ENCODE measurements at places on chromosomes 1 and 21. TPM values are rescaled to one million over a fixed set of nuclear protein-coding genes. Genes with fewer than 3 reads are reported as not detected.

The BMP8B gene
- total RNA-seq: 2.2 TPM

DNA sequence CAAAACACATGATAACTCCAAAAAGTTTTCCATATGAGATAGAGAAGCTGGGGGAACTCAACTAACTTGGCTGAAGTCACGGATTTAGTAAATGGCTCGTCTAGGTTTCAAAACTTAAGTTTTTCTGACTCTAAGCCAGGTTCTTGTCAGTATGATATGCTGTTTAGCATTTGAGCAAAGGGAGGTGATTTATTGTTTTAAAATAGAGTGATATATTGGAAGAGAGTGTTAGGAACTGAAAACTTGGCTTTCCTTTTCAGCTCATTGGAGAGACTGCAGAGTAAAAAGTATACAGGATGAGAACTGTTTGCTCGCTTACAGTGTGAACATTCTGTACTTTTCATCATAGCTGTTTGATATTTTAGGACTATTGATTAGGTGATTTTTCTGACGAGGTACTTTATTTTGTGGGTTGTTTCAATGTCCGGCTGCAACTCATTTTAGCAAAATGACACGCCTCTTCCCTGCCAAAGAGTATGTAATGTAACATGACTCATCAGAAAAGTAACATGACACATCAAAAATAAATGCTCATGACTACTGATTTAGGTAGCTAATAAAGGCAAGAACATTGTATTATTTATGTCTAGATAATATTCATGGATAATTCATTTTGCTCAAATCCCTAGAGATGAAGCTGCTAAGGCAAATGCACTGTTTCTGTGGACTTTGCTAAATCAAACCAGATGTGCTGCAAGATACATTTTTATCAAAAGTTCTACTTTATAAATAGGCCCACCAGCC lies 355.1 kb downstream of the GPATCH2 start:
- peak; percentile 82 for ATAC-seq

The TTC34 gene
- total RNA-seq: 0.27 TPM

DNA sequence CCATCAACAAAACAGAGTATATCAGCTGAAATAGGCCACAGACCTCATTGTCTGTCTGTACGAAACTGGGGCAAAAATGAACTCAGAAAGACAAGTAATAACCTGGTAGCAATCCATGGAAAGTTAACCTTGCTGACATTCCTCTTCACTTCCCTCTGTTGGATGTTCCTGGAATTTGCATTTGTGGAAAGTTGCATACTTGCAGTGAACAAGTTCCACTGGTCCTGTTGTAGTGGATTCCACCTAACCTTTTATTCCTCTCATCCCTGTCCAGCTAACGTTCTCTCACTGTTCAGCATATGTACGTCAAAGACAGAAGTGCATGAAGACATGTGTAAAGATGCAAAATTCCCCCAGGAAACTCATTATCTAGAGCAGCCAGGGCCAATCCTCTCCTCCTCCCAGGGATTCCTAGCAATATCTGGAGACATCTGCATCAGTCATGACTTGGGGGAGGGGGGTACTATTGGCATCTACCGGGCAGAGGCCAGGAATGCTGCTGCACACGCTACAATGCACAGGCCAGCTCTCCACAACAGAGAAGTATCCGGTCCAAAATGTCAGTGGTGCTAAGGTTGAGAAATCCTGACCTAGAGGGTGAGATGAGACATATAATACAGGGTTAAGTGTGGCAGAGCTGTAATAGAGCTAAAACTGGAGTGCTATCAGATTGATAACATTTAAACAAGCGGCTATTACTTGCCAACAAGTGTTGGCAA lies 8.2 kb downstream of the LPAR3 start:
- no peak for ATAC-seq

DNA sequence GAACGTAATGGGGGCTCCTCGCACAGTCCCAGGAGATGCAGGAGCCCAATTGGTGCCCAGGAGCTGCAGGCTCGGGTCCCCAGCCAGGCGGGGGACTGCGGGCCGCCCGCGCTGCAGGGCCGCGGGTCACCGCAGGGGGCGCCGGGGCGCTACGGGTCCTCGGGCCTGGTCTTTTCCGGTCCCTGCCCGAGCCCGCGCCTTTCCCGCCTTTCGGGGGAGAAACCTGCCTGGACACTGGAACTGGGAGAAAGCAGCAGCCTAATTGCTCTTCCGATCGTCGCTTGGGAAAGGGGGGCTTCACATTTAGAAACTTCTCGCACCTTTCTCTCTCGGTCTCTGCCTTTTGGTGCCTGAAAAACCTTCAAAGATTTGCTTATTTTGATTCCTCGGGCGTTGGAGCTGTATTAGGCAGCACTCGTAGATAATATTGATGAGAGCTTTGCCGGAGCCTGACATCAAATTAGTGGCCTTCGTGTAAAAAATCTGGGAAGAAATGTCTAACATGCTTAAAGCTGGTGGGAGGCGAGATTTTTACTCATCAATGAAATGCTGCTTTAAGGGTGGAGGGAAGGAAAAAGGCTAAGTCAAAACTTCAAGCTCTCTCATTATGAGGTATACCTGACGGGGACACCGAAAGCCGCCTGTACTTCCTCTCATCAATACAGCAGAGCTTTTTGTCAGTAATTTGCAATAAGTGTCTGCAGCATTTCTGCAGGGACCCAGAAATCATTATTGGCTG lies 12.6 kb upstream of the BARHL2 start:
- no peak for ATAC-seq

The FGGY gene
- total RNA-seq: 29.6 TPM

The FBLIM1 gene
- total RNA-seq: 44.4 TPM

- no peak for ATAC-seq
Measured at GRCh38 chr1:2288816-2289536, 60.9 kb downstream of the SKI start.

The LCE2B gene
- total RNA-seq: not detected

The OR4F16 gene
- total RNA-seq: 0.62 TPM

GRCh38 chr1:236204656-236205055 lies 62.3 kb downstream of the GPR137B start:
- ATAC-seq: no peak

DNA sequence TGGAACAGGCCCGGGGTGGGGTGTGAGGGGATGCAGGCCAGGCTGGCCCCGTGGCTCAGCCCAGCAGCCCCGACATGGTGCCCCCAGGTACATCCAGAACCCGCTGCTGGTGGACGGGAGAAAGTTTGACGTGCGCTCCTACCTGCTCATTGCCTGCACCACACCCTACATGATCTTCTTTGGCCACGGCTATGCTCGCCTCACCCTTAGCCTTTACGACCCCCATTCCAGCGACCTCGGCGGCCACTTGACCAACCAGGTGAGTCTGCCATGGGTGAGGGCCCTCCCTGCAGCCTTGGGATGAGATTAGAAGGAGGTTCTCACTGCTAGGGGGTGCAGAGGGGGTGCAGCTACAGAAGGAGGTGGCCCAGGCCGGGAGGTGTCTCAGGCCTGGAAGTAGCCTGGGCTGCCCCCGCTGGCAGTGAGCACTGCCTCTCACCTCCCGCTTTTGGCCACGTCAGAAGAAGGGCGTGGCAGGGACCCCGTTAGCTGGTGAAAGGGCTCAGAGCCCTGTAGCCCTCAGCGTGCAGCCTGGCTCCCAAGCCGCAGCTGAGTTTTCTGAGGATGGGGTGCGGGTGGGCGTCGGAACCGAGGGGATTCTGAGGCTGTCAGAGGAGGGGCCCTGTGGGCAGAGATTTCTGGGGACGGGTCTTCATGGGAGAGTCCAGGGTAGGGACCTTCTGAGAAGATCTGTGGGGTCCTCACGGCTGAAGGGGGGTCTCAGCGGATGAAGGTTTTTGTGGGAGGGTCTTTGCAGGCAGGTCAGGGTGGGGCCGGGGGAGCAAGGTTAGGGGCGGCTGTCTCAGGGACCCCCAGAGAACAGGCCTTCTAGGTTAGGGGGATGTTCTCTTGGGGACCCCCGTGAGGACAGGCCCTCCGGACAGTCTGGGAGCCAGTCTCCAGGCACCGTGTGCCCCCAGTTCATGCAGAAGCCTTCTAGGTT lies 10.4 kb downstream of the TTLL10 start:
- ATAC-seq: no peak

DNA sequence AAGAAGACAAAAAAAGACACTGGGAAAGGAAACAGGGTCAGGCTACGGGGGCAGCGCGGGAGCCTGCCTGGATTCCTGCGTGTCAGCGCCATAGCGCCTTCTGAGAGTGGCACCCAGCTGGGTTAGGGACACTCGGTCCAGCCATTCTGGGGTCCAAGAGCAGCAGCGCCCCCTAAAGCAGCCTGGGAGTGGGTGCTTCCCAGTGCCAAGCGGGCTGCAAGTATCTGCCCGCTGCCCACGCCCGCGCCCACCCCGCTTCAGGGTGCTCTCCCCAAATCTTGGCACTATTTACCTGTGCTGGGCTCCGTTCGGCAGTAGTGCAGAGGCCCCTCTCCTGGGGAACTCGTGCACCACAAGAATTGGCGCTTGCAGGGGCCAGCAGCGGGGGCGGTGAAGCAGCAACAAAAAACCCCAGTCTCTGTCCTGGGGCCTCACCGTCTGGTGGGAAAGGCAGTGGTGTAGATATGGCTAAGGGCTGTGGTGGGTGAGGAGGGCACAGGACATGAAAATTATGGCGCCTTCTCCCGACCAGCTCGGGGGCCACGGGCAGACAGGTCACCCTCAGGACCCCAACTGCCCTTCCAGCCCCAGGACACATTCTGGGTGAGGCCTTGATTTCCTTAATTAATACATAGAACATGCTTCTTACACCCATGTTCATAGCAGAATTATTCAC lies 24.1 kb upstream of the LBR start:
- no peak for ATAC-seq

DNA sequence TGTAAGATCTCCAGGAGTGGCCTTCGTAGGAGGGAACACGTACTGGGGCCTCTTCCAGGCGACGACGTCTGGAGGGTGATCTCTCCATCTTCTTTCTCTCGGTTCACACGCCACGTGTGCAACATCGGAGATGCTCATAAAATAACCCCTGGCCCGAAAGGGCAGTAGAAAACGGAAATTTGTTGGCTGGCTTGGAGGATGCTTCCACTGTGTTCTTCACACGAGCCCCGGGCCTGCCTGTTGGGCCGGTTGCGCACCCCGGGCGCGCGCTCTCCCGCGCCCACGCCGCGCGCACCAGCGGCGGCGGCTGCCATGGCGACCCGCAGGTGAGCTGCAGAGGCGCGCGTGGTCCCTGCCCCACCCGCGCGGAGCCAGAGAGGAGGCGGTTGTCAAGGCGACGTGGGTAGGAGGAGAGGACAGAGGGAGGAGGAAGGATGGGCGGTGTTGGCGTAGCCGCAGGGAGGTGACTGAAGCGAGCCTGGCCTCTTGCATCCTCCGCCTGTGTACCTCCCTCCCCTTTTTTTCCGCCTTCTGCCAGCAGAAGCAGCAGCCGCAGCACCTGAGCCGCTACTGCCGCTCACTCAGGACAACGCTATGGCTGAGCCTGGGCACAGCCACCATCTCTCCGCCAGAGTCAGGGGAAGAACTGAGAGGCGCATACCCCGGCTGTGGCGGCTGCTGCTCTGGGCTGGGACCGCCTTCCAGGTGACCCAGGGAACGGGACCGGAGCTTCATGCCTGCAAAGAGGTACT lies at the start of gene ELAPOR1:
Gene ELAPOR1, plus strand, starts transcription at position 526 of the 752 bp plus-strand sequence. Its CDS starts 69 bp downstream, at position 595.
- ATAC-seq: peak; percentile 32

The AMY1A gene
- total RNA-seq: not detected

DNA sequence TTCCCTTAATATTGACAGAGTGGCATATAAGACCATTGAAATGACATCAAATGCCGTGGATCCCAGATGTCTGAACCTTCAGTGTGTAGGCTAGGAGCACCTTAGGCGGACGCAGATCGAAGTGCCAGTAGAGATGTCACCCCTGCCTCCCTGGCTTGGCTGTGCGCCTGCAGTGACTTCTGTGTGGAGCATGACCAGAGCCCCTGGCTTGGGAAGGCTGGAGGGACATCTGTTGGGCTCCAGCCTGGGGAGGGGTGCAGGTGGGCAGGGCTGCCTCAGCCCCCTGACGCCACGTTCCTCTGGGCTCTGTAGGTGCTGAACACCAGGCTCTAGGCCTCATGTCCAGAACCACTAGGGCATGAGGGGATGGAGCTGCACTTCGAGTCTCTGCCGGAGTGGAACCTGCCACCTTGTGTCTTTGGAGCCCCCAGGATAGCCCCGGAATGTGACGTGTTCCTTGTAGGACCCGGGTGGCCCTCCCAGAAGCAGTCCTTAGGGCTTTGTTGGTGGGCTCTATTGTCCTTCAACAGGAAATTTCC lies 103.8 kb downstream of the ADARB1 start:
- ATAC-seq: no peak

- ATAC-seq: peak; percentile 36
Measured at GRCh38 chr21:17139696-17140095, 373.1 kb upstream of the CXADR start.

The FCMR gene
- 4.1 TPM for total RNA-seq

- no peak for ATAC-seq
Measured at GRCh38 chr1:241275981-241276380, 81.0 kb downstream of the RGS7 start.

The CA14 gene
- 0.93 TPM for total RNA-seq

GRCh38 chr1:110346690-110347089 lies 7.5 kb downstream of the RBM15 start:
- ATAC-seq: no peak

- ATAC-seq: no peak
Measured at GRCh38 chr21:40687625-40688024, 159.3 kb downstream of the DSCAM start.

GRCh38 chr1:235855811-235856429 lies 10.8 kb downstream of the LYST start:
- ATAC-seq: no peak

GRCh38 chr1:115068826-115069585 lies 20.3 kb downstream of the TSPAN2 start:
- peak; percentile 72 for ATAC-seq

DNA sequence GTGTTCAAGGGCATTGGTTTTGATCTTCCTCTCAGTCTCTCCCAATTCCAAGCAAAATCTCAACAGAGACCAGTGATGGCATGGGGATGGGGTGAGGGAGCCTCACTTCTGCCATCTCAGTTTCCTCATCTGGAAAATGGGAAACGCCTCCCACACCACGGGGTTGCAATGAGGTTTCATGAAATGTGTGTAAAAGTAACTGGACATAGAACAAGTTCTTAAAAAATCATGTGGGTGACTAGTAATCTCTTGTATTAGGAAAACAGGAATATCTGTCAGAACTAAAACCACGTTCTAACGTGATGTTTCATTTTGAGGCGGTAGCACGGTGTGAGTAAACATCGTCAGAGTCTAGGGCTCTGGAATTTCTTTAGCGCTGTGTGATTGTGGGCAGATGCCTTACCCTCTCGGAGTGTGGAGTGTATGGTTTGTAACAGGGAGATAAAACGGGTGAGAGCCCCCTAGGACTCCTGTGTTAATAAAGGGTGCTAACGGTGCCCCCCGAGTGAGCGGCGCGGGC lies 55.5 kb upstream of the DNAJC6 start:
- peak; percentile 32 for ATAC-seq

DNA sequence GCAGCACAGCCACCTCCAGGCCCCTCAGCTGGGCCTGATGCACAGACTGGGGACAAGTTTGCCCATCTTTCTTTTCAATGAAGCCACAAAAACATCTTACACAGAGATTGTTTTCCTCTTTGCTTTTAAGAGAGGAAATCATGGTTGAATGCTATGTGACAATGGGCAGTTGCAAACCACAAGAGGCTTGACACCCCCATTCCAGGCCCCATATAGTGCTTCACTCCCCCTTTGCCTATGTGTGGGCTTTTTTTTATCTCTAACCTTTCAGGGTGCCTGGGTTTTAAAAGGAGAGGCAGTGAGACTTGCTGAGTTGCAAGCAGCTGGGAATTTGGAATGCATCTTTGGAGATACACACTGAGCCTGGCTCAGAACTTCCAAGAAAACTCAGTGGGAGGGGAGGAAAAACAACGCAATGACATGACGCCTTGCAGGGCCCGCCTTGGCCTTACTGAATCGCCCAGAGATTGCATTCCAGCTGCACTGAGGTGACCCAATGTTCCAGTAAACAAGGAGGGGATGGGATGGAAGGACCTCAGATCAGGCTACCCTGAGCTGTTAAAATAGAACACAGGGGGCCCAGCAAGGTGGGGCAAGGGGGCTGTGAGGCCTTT lies 145.2 kb upstream of the ZNF648 start:
- peak; percentile 88 for ATAC-seq

The TMEM201 gene
- total RNA-seq: 9.3 TPM
